ENCODE measurements at places on chromosomes 12 and 14. TPM values are rescaled to one million over a fixed set of nuclear protein-coding genes. Genes with fewer than 3 reads are reported as not detected.

DNA sequence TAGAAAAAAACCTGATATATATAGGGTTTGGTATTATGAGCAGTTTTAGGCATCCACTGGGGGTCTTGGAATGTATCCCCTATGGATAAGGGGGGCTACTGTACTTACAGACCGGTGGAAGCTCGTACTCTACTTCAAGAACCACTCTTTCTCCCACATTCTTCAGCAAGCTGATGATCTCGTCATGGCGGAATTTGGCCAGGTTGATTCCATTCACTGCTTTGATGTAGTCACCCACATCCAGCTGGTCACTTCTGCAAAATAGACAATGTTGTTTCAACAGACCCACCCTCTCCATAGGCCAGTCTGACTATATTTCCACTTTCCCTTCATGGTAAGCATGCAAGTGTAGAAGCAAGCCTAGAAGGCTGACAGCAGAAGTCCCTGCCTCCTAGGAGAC, 139.9 kb downstream of the GRIP1 start:
- no peak for ATAC-seq

The GLS2 gene
- total RNA-seq, result 1.8 TPM

DNA sequence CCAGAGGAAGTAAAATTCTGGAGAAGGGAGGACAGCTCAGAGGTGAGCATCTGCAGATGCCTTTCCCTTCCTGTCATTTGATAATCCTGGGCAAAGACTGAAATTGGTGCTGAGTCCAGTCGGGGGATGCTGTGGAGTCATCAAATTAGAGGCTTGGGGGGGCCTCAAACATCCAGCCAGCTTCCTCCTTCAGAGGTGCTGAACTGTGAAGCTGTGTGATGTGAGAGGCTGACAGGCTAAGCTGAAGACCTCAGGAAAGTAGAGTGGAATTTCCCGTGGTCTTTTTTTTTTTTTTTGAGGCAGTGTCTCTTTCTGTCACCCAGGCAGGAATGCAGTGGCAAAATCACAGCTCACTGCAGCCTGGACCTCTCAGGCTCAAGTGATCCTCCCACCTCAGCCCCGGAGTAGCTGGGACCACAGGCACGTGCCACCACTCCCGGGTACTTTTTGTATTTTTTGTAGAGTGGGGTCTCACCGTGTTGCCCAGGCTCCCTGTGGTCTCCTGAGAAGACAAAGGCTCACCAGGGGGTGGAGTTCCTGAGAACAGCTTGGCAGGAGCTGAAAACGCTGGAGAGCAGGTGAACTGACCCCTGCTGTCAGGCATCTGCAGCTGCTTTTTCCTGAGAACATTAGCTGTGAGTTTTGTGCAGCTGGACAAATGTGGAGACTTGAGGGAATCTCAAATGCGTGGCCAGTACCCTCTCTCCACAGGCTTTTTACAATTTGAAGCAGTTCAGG, 6.1 kb upstream of the TCL1B start:
- ATAC-seq, result no peak

- no peak for ATAC-seq
Observed at GRCh38 chr12:130498589-130499385, 161.1 kb downstream of the PIWIL1 start.

GRCh38 chr14:94685166-94685581, 73.0 kb downstream of the SERPINA3 start:
- ATAC-seq, result no peak

- ATAC-seq, result peak; percentile 25
Observed at GRCh38 chr14:100692859-100693558, 33.7 kb upstream of the DLK1 start.

The IFNG-AS1 gene
- 0.18 TPM for total RNA-seq

DNA sequence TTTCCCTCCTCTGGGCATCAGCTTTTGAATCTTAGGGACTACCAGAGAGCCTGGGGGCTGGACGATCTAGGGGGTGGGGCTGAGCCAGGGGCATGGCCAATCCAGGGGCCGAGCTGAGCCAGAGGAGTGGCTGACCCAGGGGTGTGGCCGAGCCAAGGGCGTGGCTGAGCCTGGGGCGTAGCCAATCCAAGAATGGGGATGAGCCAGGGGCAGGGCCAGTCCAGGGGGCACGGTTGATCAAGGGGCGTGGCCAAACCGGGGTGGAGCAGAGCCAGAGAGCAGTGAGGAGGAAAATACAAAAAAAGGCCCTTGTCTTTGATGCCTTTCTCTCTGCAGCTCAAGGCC, 219.3 kb upstream of the NOS1 start:
- ATAC-seq, result peak; percentile 98

GRCh38 chr12:120741476-120742421, 16.1 kb downstream of the ACADS start:
- no peak for ATAC-seq

The ZDHHC22 gene
- 0.25 TPM for total RNA-seq

GRCh38 chr14:74611650-74612349, at the start of gene LTBP2:
LTBP2 (minus strand) TSS chr14:74612237; CDS start chr14:74611944, 293 bp downstream.
- ATAC-seq, result peak; percentile 14

DNA sequence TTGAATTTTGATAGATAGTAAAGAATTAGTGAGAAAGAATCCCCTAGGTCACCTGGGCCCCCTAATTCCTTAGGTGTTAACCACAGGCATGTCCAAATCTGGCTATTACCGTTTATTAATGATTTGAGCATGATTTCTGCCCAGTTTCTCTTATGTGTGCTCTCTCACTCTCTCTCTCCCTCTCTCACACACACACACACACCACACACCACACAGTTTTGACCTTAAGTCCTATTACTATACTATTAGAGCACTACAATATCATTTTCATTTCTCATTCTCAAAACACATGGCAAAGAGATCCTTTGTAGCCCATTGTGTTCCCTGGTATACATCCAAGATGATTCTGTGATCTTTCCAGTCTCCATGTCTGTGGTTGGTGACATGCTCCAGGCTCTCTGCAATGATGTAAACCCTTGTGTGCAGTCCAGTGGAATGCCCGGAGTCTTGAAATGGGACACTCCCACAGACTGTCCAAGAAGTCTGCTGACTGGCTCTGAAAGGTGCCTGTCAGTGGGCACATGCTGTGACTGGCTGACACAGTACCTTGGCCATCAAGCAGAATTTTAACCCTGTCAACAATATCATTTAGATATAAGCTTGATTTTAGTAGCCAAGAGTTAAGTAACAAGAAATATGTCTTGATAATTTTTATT, 96.2 kb downstream of the FIGNL2 start:
- peak; percentile 84 for ATAC-seq

DNA sequence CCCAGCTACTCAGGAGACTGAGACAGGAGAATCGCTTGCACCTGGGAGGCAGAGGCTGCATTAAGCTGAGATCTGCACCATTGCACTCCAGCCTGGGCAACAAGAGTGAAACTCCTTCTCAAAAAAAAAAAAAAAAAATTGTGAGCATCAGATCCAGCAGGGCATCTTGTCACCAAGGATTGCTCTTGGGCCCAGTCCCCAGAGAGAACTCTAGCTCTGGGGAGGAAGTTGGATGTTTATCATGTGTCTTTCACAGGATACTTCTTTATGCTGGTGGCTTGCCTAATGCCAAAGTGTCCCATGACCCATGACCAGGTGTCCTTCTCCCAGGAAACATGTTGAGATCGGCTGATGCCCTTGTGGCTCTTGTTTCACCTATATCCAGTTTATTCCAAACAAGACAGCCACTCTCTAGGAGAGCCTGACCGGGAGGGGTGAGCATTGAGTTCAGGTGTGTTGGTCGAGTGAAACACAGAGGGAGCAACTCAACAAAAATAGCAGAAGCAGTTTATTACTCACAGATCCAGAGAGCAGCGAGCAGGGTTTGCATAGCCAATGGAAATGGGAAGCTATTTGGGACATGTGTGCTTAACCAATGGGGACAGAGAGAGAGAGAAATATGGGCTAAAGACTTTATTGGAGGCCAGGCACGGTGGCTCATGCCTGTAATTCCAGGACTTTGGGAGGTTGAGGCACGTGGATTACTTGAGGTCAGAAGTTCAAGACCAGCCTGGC, 6.6 kb upstream of the TCHP start:
- no peak for ATAC-seq

The DLK1 gene
- total RNA-seq, result 3.5 TPM

GRCh38 chr12:2690348-2691005, 104.3 kb upstream of the FKBP4 start:
- peak; percentile 8 for ATAC-seq

The ALG10B gene
- total RNA-seq, result 2.2 TPM

The ESR2 gene
- 1.6 TPM for total RNA-seq

GRCh38 chr12:126588586-126589249, 1523.5 kb downstream of the AACS start:
- no peak for ATAC-seq

DNA sequence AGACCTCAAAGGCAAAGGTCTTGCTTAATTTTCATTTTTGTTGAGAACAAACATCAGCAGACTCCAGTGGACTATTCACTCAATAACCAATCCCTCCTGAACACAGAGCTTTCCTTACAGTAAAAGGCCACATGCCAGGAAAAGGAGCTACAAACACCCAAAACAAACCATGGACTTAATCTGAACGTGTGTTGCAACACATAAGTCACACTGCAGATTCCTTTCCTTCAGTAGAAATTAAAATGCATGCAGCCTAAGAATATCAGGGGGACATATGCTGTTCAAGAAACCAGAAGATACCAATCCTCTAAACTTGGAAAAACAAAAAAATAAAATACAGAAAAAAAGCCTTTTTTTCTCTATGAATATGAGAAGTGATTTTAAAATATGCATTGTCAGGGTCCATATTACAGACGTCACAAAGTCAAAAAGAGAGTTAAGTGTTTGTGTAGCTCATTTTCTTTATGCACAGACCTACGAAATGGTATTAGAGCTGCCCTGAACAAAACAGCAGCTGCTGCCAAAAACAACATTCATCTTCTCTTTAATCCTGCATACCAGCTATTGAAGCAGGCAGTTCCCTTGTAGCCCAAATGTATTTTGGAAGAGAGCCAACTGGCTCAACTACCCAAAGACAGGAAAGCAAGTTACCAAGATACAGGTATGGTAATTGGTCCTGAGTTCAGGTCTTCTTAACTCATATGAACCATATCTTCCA, 26.2 kb downstream of the KITLG start:
- peak; percentile 65 for ATAC-seq

The KIF5A gene
- 3.1 TPM for total RNA-seq

DNA sequence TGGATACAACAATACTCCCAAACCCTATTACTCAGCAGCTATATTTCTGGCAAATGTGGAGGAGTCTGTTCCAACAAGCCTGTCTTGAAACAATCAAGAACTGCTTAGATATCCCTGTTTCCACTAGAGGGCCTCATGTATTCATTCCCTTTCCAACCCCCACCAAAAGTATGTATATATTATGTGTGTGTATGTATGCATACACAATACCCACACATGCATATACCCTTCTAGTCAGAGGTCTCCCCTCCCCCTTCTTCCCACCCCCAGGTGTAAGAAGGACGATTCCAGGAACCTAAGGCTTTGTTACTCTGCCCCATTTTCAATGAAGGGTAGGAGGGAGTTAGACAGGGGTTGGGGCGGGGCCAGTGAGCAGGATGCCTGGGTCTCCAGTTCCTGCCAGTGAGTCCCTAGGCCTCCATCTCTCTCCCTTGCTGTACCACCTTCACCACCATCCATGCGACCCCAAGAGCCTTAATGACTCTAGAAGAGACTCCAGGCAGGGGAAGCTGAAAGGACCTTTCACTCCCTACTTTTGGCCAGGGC, at the start of gene DGKA:
Gene DGKA, plus strand, starts transcription at position 392 of the 546 bp plus-strand sequence. CDS start 5,342 bp downstream, outside the sequence.
- peak; percentile 12 for ATAC-seq

The WNT5B gene
- 7.6 TPM for total RNA-seq

The ZCRB1 gene
- total RNA-seq, result 37.8 TPM

GRCh38 chr14:30525833-30526232, 33.1 kb upstream of the G2E3 start:
- ATAC-seq, result no peak

GRCh38 chr14:90547968-90548367, 151.1 kb downstream of the CALM1 start:
- no peak for ATAC-seq

The ADAM20 gene
- 0.17 TPM for total RNA-seq

DNA sequence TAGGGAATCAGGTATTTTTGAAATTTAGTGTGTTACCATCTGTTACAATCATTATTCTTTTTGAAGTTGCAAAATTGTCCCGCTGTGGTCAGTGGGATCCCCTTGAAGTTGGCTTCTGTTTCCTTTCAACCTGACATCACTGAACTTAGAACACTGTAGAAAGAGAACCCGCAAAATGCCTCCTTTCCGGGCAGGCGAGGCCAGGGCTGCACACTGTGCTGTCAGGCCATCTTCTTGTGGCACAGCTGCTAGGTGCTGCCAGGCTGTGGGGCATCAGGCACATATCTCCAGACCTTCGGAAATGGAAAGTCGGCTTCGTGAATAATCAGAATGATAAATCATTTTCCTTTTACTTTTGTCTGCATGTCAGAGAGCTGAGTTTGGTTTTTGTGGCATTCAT, 103.5 kb downstream of the GLT1D1 start:
- ATAC-seq, result no peak

The PZP gene
- not detected for total RNA-seq

DNA sequence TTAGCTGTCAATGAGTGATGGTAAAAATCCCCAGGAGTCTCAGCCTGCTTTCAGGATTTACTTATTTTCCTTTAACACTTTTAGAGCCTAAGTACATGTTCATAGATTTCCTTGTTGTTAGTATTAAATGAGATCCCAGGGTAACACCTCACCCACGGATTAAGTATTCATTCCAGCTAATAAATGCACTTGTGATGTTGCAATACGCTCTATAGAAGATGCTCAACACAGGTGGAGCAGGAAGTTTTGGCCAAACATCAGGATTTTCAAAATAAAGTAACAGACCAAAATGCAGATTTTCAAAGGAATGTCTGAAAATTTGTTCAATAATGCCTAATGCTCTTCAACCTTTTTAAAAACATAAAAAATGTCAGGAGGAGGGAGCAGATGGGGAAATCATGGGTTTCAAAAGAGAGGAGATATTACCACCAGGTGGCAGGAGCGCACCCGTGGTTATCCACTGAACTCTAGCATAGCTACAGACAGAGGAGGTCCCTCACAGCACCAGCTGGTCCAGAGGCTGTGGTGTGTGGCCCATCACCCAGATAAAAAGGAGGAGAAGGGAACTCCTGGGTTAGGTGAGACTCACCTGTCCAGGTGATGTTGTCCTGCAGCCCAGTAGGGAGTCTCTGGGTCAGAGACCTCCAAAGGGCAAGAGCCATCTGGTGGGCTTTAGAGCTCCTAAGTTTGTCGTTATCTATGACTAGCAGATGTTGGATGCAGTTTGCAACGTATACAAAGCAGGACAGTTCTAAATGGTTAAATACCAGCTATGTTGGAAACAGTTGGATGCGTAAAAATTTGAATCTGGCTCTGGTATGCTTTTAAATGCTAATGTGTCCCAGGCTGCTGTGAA, 1158.4 kb upstream of the TMEM132C start:
- ATAC-seq, result no peak

DNA sequence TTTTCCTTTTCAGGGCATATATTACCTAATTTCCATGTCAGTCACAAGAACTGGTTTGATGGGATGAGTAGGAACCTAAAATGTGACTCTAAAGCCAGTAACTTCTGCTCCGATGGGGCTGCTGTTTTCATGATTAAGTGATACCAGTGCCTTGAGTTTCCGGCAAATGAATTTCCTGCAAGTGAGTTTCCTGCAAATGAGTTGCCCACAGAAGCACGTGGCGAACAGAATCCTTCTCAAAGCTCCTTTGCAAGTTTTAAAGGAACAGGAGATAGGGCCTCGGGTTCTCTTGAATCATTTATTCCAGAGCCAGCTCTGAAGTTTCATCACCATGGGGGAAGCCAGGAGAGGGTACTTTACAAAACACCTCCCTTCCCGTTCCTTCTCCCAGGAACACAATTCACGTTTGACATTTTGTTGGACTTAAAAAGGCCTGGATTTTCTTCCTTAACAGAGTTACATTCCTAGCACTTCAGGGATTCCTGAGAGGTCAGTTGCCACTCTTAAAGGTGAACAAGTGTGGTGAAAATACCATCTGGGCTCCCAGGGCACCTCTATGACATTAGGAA, 2.2 kb upstream of the PPTC7 start:
- no peak for ATAC-seq

The SLC22A17 gene
- total RNA-seq, result 35.9 TPM

The SLC4A8 gene
- total RNA-seq, result 18.3 TPM

All from motor neuron (in vitro differentiated cells).